ENCODE measurements at places on chromosomes 2 and 18.

DNA sequence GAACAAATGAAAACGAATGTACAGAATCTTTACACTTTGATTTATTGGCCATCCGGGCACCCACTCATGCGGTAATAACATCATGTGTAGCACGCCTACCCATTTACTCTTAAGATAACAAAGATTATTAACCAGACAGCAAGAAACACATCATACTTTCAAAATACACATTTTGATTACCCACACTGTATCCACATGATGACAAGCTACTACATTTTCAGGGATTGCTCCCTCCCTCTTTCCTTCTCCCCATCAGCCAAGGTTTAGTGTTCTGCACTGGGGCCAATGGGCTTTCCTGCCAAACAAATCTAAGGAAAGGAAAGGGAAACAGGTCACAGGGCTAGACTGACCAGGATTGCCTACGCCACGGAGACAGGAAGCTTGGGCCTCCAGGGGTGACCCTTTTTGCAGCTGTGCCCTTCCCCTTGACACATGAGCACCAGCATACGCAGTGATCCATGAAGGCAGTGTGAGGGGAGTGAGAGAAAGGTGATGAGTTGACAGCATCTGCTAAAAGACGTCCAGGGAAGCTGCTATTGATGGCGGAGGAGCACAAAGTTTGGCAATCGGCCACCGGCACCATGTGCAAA lies 76.5 kb downstream of the ZNF521 start:
- no peak for DNase-seq

DNA sequence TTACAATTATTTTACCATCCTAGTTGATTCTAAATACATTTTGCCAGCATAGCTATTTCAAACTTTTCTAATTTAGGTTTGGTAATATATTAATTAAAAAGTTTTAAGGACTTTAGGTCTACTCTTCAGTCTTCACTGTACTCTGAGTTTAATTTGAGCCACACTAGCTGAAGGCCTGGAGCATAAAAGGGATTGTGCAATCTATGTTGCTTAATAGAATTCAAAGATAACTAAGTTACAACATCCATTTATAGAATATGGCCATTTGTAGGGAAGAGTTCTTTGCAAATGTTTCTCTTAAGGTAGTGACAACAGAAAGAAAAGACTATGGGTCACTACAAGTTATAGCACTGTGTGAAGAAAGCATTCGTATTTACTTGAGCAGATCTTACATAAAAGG lies 702.2 kb upstream of the NRXN1 start:
- DNase-seq, result no peak

GRCh38 chr2:80348953-80349352 lies 44.4 kb upstream of the LRRTM1 start:
- no peak for DNase-seq

DNA sequence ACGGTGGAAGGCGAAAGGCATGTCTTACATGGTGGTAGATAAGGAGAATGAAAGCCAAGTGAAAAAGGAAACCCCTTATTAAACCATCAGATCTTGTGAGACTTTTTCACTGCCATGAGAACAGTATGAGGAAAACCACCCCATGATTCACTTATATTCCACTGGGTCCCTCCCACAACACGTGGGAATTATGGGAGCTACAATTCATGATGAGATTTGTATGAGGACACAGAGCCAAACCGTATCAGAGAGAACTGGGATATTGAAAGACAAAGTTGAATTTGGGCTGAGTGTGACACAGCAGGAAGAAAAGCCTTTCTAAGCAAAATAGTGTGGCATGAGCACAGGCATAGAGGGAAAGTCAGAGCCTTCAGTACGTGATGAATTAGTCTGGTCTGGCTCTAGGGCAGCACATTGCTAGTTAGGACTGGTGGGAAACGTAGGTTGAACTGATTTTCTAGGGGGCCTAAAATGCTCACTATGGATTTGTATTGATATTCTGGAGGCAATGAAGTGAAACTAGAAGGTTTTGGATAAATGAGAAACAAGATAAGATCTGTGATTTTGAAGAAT lies 84.8 kb upstream of the RND3 start:
- no peak for DNase-seq

DNA sequence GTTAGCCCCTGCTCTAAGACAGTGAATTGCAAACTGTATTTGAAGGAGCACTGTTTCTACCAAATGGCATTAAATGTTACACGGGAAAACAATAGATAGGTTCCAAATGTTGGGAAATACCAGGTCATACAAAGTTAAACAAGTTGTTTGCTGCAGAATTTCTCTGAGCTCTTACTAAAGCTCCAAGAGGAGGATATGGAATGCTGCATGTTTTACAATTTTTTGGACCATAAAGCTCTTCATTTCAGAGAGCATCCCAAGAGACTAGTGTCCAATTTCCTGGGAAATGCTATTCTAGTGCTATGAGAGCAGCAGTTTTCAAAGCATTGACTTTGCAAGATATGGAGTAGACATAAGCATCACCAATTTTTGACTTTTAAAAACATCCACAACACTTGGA lies 155.6 kb upstream of the CCDC68 start:
- no peak for DNase-seq

DNA sequence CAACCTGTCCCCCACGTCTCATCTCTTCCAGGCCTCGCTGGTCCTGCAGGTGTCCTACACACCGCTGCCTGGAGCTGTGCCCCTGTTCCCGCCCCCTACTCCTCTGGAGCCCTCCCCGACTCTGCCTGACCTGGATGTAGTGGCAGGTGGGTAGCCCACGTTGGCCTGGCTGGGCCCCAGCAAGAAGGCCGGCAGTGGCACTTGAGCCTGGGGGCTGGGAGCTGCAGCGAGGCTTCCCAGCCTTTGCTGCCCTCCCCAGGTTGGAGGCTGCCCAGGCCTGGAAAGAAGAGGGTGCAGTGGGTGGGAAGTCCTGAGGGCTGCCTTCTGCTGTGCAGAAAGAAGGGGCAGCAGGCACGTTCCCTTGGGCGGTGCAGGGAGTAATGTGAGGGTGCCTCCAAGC lies 58.4 kb downstream of the DYSF start:
- no peak for DNase-seq

- no peak for DNase-seq
Measured at GRCh38 chr2:180385601-180386201, 378.6 kb upstream of the CWC22 start.

DNA sequence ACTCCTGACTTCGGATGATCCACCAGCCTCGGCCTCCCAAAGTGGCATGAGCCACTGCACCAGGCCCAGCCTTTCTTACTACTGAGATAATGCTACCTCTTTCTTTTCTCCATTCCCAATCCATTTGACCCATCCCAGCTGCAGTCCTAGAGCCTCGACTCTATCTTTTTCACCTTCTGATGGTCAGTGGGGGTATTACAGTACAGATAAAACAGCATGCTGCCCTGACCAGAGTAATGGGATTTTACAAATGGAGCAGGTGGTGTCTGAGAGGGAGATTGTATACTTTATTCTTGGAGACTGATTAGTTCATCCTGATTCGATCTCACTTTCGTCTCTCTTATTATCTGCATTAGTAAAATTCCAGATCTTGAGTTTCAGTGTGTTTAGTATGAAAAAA lies 238.6 kb upstream of the TNP1 start:
- no peak for DNase-seq

- no peak for DNase-seq
Measured at GRCh38 chr2:116582850-116583249, 1231.6 kb upstream of the DDX18 start.

DNA sequence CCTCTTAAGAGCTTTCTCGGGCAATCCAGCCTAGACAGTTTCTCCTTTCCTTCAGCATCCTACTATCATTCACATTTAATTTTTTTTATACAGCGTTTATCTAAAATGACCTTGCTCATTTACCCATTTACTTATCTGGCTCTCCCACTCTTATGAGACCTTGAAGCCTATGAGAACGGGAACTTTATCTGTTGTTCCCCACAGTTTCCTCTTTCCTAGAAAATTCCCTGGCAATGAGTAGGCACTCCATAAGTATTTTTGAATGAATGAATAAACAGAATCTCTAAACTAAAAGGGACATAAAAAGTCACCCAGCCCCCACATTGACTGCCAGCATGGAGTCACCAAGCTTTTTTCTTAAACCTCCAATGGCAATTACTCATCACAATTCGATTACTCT lies 353.2 kb downstream of the METTL4 start:
- DNase-seq, result no peak

GRCh38 chr18:52612406-52612805 lies 272.4 kb downstream of the DCC start:
- no peak for DNase-seq

- DNase-seq, result no peak
Measured at GRCh38 chr2:231460073-231460835, 4.0 kb downstream of the NCL start.

GRCh38 chr2:238462782-238463396 lies 36.2 kb downstream of the ASB1 start:
- no peak for DNase-seq

GRCh38 chr2:158559252-158559651 lies 102.5 kb downstream of the PKP4 start:
- no peak for DNase-seq
